ENCODE measurements at places on chromosomes 11 and 22. TPM values are rescaled to one million over a fixed set of nuclear protein-coding genes. Genes with fewer than 3 reads are reported as not detected.
A peak's percentile ranks its signal among the peaks of the same experiment; 100 is the strongest.

DNA sequence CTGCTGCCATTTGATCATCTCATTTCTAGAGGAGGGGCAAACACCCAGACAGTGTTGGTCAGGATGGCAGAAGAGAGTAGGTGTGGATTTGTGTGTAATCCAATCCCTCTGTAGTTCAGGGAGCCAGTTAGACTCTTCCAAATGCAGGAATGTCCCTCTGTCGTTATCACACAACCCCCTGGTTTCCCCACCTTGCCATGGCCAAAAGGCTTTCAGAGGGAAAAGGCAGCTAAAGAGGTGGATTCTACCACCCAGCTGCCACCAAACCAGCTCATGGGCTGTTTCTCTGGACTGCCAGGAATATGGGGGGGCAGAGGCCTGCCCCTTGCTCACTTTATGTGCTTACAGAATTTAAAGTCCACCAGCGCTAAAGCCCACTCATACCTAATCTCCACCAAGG, 18.1 kb downstream of the TSKU start:
- H3K4me1 ChIP-seq = peaks cover 70% of the 10 kb centered on the region
- peaks cover 18% of the 10 kb centered on the region for H3K36me3 ChIP-seq
- H3K4me3 ChIP-seq = no peak overlapping the region
- DNase-seq = no peak
- H3K27me3 ChIP-seq = no peaks in the 10 kb centered on the region

The IGLL1 gene
- total RNA-seq = not detected

The NRIP3 gene
- total RNA-seq = 1.8 TPM

GRCh38 chr11:73637012-73637411, 9.4 kb upstream of the PLEKHB1 start:
- no peaks in the 10 kb centered on the region for H3K27me3 ChIP-seq
- H3K27ac ChIP-seq = no peak overlapping the region
- no peaks in the 10 kb centered on the region for H3K4me1 ChIP-seq
- DNase-seq = no peak
- no peaks in the 10 kb centered on the region for H3K36me3 ChIP-seq

DNA sequence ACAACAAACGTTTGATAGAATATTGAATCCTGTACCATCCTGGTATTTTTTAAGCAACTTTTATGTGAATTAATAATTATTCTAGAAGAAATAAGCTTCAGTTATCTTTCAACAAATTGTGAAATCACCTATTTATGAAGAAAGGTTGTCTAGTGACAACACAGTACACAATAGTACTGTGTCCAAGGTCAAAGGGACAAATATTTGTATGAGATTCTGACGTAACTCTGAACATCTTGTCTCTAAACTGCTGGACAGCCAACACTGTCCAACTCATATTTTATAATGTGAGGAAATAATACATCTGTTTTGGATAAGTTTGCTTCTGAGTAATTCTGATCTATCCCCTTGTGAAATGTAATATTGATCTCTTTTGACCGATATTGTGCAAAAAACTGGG, 18.9 kb downstream of the CASP5 start:
- no peak for DNase-seq
- H3K36me3 ChIP-seq = no peaks in the 10 kb centered on the region
- no peaks in the 10 kb centered on the region for H3K4me1 ChIP-seq
- no peak overlapping the region for H3K27ac ChIP-seq

GRCh38 chr11:15163136-15163535, 48.4 kb downstream of the INSC start:
- H3K4me1 ChIP-seq = no peaks in the 10 kb centered on the region
- H3K36me3 ChIP-seq = no peaks in the 10 kb centered on the region
- H3K4me3 ChIP-seq = no peak overlapping the region
- H3K27me3 ChIP-seq = no peaks in the 10 kb centered on the region
- DNase-seq = no peak

DNA sequence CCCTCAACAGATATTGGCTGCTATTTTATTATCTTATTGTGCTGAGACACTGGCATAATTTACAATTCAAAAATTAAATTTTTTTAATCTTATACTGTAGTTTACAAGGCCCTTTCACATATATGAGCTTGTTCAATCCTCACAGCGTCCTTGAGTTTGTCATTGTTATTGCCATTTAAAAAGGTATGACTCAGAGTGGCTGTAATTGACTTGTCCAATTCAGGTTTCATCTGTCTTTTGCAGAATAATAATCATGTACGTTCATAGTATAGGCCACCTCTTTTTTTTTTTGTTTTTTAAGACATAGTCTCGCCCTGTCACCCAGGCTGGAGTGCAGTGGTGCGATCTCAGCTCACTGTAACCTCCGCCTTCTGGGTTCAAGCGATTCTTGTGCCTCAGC, 11.5 kb downstream of the PTPRJ start:
- no peak overlapping the region for H3K4me3 ChIP-seq
- H3K36me3 ChIP-seq = no peaks in the 10 kb centered on the region
- DNase-seq = no peak
- H3K27me3 ChIP-seq = no peaks in the 10 kb centered on the region
- H3K27ac ChIP-seq = peak overlapping the region; percentile 95

- no peaks in the 10 kb centered on the region for H3K27me3 ChIP-seq
- no peak for DNase-seq
- peaks cover 9% of the 10 kb centered on the region for H3K4me1 ChIP-seq
- peak within 1 kb of the TSS; percentile 26 for H3K4me3 ChIP-seq
These were observed at the start of gene SLCO2B1 for GRCh38 chr11:75150879-75151278. TSS of gene SLCO2B1 (plus strand) at chr11:75151107. CDS start at chr11:75151382, 275 bp downstream.

GRCh38 chr11:20612416-20612815, 13.0 kb downstream of the SLC6A5 start:
- no peaks in the 10 kb centered on the region for H3K27me3 ChIP-seq
- no peak for DNase-seq
- H3K4me3 ChIP-seq = no peak overlapping the region
